ENCODE measurements at places on chromosomes 13 and 19.

DNA sequence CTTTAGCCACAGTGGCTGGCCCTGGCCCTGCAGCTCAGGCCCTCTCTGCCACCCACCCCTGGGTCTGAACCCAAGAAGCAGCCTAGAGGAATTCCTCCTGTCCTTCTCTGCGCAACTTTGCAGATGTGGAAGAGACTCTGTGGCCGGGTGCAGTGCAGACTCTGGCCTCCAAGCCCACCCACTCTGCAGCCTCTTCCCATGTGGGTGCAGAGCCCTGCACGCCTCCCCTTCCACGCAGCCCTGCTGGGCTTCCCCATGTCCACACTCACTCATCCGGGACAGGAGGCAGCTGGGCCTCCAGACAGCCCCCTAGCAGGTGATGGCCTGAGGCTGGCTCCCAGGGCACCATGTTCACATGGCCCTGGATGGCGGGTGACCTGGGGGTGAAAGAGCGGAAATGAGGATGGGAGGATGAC lies 2.5 kb downstream of the TEX29 start:
- no peak overlapping the region for H3K4me3 ChIP-seq
- no peaks in the 10 kb centered on the region for H3K27me3 ChIP-seq
- no peak overlapping the region for H3K27ac ChIP-seq
- no peaks in the 10 kb centered on the region for H3K36me3 ChIP-seq
- no peaks in the 10 kb centered on the region for H3K4me1 ChIP-seq
- no peak for DNase-seq

- no peak for DNase-seq
- no peaks in the 10 kb centered on the region for H3K36me3 ChIP-seq
- H3K27me3 ChIP-seq, result no peaks in the 10 kb centered on the region
- H3K4me3 ChIP-seq, result no peak overlapping the region
Measured at GRCh38 chr19:485077-485476, 11.2 kb upstream of the MADCAM1 start.

DNA sequence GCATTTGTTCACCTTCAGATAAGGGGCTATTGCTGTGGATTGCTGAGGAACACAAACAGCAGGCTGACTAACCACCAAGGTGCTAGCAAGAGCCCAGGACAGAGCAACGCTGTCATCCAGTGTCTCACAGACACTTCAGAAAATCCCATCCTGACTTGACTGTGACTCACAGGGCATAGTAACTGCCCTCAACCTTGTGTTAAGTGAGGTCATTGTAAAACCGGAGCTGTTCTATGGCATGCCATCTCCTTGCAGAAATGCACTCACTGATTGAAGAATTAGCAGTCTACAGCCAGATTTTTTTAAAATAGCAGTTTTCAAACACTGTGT lies 51.1 kb downstream of the TNFRSF19 start:
- H3K4me1 ChIP-seq, result no peaks in the 10 kb centered on the region
- H3K36me3 ChIP-seq, result no peaks in the 10 kb centered on the region

- no peak overlapping the region for H3K27ac ChIP-seq
- H3K4me3 ChIP-seq, result no peak overlapping the region
- no peaks in the 10 kb centered on the region for H3K4me1 ChIP-seq
- no peaks in the 10 kb centered on the region for H3K27me3 ChIP-seq
- no peaks in the 10 kb centered on the region for H3K36me3 ChIP-seq
- DNase-seq, result no peak
Measured at GRCh38 chr13:21938168-21938567, 267.3 kb downstream of the FGF9 start.

DNA sequence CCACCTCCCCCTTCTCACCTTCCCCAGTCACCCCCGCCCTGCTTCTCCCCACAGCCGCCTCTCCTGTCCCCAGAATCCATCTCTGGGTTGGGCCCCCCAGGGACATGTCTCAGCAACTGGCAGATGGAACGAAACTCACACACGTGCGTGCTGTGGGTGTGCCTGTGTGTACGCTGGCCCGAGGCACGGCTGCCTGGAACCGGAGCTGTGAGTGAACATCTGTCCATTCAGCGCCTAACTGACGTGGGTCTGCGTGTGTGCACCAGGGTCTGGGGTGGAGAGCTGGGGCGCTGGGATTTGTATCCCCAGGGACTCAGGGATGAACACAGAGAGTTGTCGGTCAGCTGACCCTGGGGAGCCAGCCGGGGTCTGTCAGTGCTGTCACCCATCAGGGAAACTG lies 752 bp upstream of the HAS1 start:
- H3K4me3 ChIP-seq, result no peak overlapping the region
- no peaks in the 10 kb centered on the region for H3K36me3 ChIP-seq
- no peaks in the 10 kb centered on the region for H3K4me1 ChIP-seq
- H3K27ac ChIP-seq, result no peak overlapping the region

DNA sequence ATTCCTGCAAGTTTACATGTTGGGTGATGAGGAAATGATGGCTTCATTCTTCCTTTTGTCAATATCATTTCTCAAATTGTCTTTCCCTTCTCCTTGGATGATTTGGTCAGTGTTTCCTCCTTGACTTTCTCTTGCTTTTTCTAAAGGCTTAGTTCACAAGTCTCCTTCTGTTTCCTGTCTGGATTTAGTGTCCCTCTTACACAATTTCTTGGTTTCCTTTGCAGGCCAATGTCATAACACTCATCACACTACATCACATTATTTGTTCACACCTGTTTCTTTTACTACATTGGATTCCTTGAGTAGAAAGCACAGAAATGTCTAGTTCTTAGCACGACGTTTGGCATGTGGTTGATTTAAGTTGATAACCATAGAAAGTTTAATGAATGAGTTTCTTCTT lies 490.7 kb downstream of the TDRD3 start:
- no peaks in the 10 kb centered on the region for H3K4me1 ChIP-seq
- DNase-seq, result no peak
- no peaks in the 10 kb centered on the region for H3K36me3 ChIP-seq
- H3K27ac ChIP-seq, result no peak overlapping the region
- H3K4me3 ChIP-seq, result no peak overlapping the region
- no peaks in the 10 kb centered on the region for H3K27me3 ChIP-seq

DNA sequence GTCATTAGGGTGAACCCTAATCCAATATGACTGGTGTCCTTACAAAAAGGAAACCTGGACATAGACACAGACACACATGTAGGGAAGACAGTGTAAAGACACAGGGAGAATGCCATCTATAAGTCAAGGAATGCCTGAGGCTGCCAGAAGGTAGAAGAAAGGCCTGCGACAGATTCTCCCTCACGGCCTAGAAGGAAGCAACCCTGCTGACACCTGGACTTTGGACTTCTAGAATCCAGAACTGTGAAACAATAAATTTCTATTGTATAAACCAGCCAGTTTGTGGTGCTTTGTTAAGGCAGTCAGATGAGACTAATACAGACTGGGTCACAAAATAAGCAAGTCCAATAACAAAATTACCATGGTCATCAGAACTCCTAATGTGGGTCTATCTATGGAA lies 120.4 kb downstream of the ENOX1 start:
- H3K36me3 ChIP-seq, result no peaks in the 10 kb centered on the region
- no peaks in the 10 kb centered on the region for H3K4me1 ChIP-seq
- peaks cover 4% of the 10 kb centered on the region for H3K27me3 ChIP-seq
- H3K27ac ChIP-seq, result no peak overlapping the region
- H3K4me3 ChIP-seq, result no peak overlapping the region

- H3K36me3 ChIP-seq, result peaks cover 8% of the 10 kb centered on the region
- no peaks in the 10 kb centered on the region for H3K27me3 ChIP-seq
- no peak overlapping the region for H3K4me3 ChIP-seq
- no peak overlapping the region for H3K27ac ChIP-seq
- peaks cover 24% of the 10 kb centered on the region for H3K4me1 ChIP-seq
Measured at GRCh38 chr19:2325281-2326046, 2.9 kb downstream of the LSM7 start.

- no peak overlapping the region for H3K4me3 ChIP-seq
- H3K27ac ChIP-seq, result peak overlapping the region; percentile 39
- peaks cover 30% of the 10 kb centered on the region for H3K36me3 ChIP-seq
- DNase-seq, result no peak
- H3K27me3 ChIP-seq, result no peaks in the 10 kb centered on the region
Measured at GRCh38 chr19:48632692-48633147, 4.5 kb downstream of the DBP start.

Data from CD8-positive, alpha-beta memory T cell (primary cell).